PC-9 (cell line): ENCODE measurements at places on chromosomes 6 and 20. TPM values are rescaled to one million over a fixed set of nuclear protein-coding genes. Genes with fewer than 3 reads are reported as not detected.

DNA sequence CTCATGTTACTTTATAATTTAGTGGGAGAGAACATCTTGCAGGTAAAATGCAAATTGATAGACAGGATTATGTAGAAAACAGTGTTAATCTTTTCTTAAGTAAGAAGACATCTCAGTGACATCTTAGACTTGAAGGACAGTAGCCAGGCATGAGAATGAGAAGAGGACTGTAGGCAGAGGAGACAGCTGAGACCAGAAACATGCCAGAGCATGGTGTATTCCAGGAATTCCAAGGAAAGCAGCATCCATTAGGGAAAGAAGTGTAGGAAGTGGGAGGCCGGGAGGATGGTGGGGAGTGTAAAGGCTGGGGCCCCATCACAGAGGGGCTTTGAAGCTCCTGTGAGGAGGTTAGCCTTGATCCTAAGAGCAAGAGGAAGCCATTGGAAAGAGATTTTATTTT lies 225.6 kb downstream of the ARID1B start:
- H3K27me3 ChIP-seq = no peaks in the 10 kb centered on the region
- no peaks in the 10 kb centered on the region for H3K36me3 ChIP-seq
- DNase-seq = no peak
- no peak overlapping the region for H3K27ac ChIP-seq

DNA sequence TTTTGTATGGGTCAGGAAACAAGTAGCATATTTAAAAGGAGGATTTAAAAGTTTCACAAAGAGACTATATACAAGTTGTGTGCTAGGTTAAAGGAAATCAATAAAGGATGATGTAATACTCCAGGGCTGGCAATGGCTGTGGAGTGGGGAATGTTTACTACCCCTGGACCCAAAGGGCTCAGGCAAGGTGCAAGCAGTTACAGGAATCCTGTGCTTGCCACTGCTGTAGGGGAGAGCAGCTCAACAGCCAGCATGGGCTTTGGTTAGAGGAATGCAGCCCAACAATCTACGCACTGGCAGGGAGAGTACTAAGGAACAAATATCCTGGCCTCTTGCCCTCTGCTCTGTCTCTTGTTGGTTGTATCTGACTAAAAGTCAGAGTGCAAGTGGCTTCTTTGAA lies 1642.2 kb downstream of the KHDRBS2 start:
- H3K4me1 ChIP-seq = no peaks in the 10 kb centered on the region
- H3K27me3 ChIP-seq = no peaks in the 10 kb centered on the region
- H3K4me3 ChIP-seq = no peak overlapping the region
- no peak overlapping the region for H3K27ac ChIP-seq
- H3K36me3 ChIP-seq = no peaks in the 10 kb centered on the region
- no peak for DNase-seq

DNA sequence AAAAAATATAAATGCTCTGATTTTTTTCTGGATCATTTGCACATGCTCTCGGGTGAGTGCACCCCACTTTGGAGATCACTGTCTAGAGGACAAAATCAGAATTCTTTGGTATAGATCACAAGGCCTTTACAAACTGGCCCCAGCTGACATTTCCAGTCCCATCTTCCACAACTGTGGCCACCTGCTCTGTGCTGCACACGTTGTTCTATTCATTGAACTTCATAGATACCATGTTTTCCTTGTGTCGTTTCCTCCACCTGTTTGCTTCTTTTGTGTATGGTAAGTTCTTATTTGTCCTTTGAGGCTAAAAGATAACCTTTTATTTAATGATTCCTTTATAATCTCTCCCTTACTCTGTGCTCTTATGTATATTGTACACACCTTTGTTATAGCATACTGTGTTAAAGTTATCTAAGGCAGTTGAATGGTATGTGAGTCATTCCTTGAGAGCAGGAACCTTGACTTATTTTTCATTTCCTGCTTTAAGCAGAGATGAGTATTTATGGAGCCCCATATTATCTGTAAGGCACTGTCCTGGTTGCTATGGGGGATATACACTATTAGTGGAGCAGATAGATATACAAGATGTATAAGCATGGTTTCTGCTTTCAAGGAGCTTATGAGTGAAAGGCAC lies 12.0 kb upstream of the SLC17A5 start:
- no peak for DNase-seq
- H3K4me3 ChIP-seq = no peak overlapping the region
- peak overlapping the region; percentile 39; the same call in 1 of the 2 replicates for H3K27ac ChIP-seq
- no peaks in the 10 kb centered on the region for H3K27me3 ChIP-seq

- 0 out of 2 replicates have a peak, but pooled peaks cover 10% of the 10 kb centered on the region for H3K4me1 ChIP-seq
- DNase-seq = no peak
- no peak overlapping the region for H3K27ac ChIP-seq
- H3K27me3 ChIP-seq = no peaks in the 10 kb centered on the region
- H3K4me3 ChIP-seq = no peak overlapping the region
Observed at GRCh38 chr6:16624636-16625290, 136.5 kb downstream of the ATXN1 start.

GRCh38 chr6:10223841-10224240 lies 191.0 kb downstream of the TFAP2A start:
- H3K27ac ChIP-seq = no peak overlapping the region
- no peak overlapping the region for H3K4me3 ChIP-seq
- H3K36me3 ChIP-seq = no peaks in the 10 kb centered on the region

- 0 out of 2 replicates have a peak, but pooled peaks cover 5% of the 10 kb centered on the region for H3K36me3 ChIP-seq
- no peak overlapping the region for H3K4me3 ChIP-seq
- peaks cover 27% of the 10 kb centered on the region for H3K4me1 ChIP-seq
- no peaks in the 10 kb centered on the region for H3K27me3 ChIP-seq
- DNase-seq = no peak
Observed at GRCh38 chr20:62151835-62152364, 8.3 kb downstream of the SS18L1 start.

DNA sequence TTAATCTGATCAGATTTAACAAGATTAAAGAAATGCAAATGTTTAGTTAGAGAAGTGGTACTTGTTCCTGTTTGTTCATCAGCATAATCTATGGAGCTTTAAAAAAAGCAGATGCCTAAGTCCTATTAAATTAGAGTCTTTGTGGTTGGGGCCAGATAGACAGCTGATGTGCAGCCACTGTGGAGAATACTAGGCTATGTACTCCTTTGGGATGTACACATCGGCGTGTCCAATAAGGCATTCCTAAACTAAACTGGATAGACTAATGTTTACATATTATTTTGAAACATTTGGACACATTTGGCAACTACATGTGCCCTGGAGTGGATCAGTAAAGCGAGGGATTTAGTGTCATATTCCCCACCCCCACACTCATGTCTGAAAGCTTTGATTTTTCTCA lies 459.5 kb downstream of the LMBRD1 start:
- H3K4me1 ChIP-seq = no peaks in the 10 kb centered on the region
- no peaks in the 10 kb centered on the region for H3K27me3 ChIP-seq
- no peak overlapping the region for H3K4me3 ChIP-seq
- H3K36me3 ChIP-seq = no peaks in the 10 kb centered on the region

DNA sequence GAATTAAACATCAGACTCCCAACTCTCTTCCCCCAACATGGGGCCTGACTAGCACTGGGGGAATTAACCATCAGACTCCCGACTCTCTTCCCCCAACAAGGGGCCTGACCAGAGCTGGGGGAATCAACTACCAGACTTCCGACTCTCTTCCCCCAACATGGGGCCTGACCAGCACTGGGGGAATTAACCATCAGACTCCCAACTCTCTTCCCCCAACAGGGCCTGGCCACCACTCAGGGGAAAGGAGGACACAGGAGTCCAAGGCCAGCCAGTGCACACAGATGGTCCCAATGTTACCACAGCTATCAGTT lies 13.1 kb downstream of the CST7 start:
- H3K4me3 ChIP-seq = no peak overlapping the region
- H3K4me1 ChIP-seq = no peaks in the 10 kb centered on the region
- no peak overlapping the region for H3K27ac ChIP-seq
- no peaks in the 10 kb centered on the region for H3K27me3 ChIP-seq
- no peaks in the 10 kb centered on the region for H3K36me3 ChIP-seq

GRCh38 chr6:6497976-6498375 lies 90.5 kb upstream of the LY86 start:
- no peaks in the 10 kb centered on the region for H3K4me1 ChIP-seq
- H3K4me3 ChIP-seq = no peak overlapping the region
- DNase-seq = no peak
- H3K36me3 ChIP-seq = no peaks in the 10 kb centered on the region
- H3K27ac ChIP-seq = no peak overlapping the region
- no peaks in the 10 kb centered on the region; the same call in 1 of the 2 replicates for H3K27me3 ChIP-seq

Gene ME1
- total RNA-seq = 82.0 and 111 TPM in 2 replicates

Gene HLA-G
- total RNA-seq = 0.38 and 0.50 TPM in 2 replicates

Gene ELMO2
- 29.4 and 32.1 TPM in 2 replicates for total RNA-seq

Gene ULBP2
- 2.9 and 4.4 TPM in 2 replicates for total RNA-seq
